ENCODE measurements at places on chromosomes 2 and 18. TPM values are rescaled to one million over a fixed set of nuclear protein-coding genes. Genes with fewer than 3 reads are reported as not detected.

DNA sequence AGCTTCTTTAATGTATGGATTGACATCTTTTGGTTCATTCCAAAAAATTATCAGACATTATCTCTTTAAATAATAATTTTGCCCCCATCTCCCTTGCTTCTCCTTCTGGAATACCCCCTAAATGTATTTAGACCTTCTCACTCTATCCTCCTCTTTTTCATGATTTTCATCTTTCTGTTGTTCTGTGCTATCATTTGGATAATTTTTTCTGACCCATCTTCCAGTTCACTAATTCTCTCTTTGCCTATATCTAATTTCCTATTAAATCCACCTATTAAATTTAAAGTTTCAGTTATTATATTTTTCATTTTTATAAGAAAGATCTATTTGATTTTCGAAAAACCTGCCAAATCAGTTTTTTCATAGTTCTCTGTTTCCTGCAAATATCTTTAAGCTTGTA lies 67.8 kb upstream of the ODC1 start:
- H3K4me3 ChIP-seq: no peak overlapping the region
- no peaks in the 10 kb centered on the region for H3K4me1 ChIP-seq
- DNase-seq: no peak
- H3K27me3 ChIP-seq: no peaks in the 10 kb centered on the region

GRCh38 chr18:7958081-7958896 lies 391.2 kb downstream of the PTPRM start:
- H3K27ac ChIP-seq: no peak overlapping the region
- H3K4me3 ChIP-seq: no peak overlapping the region
- H3K27me3 ChIP-seq: no peaks in the 10 kb centered on the region
- H3K4me1 ChIP-seq: no peaks in the 10 kb centered on the region
- H3K36me3 ChIP-seq: no peaks in the 10 kb centered on the region

DNA sequence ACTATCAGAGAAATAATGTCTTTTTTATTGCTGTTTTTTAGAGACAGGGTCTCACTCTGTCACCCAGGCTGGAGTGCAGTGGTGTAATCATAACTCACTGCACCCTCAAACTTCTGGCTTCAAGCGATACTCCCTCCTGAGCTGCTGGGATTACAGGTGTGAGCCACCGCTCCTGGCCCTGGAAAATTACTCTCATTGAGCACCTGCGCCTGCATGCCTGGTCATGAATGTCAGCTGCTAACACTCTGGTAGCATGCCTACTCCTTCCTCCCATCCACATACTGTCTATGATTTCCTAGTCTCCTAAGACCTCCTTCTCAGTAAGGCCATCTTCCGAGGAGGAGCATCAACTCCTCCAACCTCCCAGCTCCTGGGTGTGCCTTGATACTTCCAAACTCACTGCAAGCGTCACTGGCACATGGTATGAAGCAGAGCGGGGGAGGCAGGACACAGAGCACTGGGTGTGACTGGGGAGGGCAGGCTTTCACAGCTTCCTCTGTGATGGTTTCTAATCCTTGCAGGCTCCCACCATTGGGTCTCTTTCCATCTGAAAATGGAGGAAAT lies 1.6 kb upstream of the MAP2 start:
- no peaks in the 10 kb centered on the region for H3K36me3 ChIP-seq
- peaks cover 43% of the 10 kb centered on the region for H3K27me3 ChIP-seq
- peaks cover 15% of the 10 kb centered on the region for H3K4me1 ChIP-seq
- H3K27ac ChIP-seq: no peak overlapping the region
- H3K4me3 ChIP-seq: no peak overlapping the region

GRCh38 chr2:7627583-7627982 lies 710.4 kb downstream of the RNF144A start:
- H3K27ac ChIP-seq: no peak overlapping the region
- DNase-seq: no peak
- no peaks in the 10 kb centered on the region for H3K36me3 ChIP-seq
- peaks cover 4% of the 10 kb centered on the region for H3K4me1 ChIP-seq
- H3K27me3 ChIP-seq: no peaks in the 10 kb centered on the region

DNA sequence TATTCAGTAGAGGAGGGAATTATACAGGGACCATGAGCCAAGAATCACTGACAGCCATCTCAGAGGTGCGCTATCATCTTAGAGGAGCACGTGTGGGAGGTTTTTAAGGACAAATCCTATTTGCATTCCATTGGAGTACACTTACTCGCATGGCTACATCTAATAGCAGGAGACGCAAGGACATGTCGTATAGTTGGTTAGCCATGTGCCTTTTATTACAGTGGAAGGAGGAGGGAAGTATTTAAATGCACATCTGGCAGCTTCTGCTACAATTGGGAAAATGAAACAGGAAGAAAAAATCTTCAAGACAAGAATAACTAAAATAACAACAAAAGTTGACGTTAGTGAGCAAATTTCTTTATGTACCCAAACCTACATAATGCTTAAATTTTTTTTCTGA lies 86.5 kb upstream of the UGP2 start:
- H3K4me3 ChIP-seq: no peak overlapping the region
- DNase-seq: no peak
- H3K27me3 ChIP-seq: no peaks in the 10 kb centered on the region
- H3K4me1 ChIP-seq: no peaks in the 10 kb centered on the region
- H3K27ac ChIP-seq: no peak overlapping the region

DNA sequence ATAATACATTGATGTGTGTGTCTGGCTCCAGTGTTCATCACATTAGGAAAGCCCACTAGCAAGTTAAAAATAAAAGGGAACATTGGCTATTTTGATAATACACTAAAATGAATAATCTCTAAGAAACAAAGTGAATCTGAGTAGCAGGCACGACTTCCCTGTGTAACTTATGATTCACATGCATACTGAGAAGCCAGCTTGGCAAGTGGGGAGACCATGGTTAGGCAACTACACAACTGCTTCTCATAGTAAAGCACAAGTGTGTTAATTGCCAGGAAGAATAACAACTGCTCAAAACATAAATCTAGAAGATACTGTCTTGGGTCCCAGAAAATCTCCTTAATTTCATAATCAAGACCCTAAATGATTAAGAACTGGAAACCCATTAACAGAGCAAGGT lies 4.0 kb downstream of the MYO5B start:
- H3K4me3 ChIP-seq: no peak overlapping the region
- peaks cover 2% of the 10 kb centered on the region for H3K4me1 ChIP-seq
- H3K27me3 ChIP-seq: peaks cover 57% of the 10 kb centered on the region

DNA sequence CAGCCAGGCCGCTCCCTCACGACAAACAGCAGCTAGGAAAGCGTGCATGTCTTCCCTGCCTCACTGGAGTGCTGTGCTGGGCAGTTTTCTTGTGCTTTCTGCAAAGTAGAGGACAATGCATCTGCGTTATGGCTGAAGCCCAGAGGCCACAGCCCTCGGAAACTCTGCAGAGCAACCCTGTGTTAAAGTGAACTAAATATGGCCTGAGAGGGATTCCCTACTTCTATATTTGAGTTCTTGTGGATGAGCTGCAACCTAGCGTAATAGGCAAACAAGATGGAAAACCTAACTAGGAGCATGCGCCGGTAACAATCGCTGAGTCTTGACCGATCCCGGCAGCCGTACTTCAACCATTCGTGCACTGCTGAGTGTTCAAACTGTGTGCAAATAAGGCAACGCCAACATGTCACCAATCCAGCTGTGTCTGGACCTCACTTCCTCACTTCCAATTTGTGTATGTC lies 471.9 kb upstream of the HS6ST1 start:
- no peaks in the 10 kb centered on the region for H3K36me3 ChIP-seq
- no peaks in the 10 kb centered on the region for H3K27me3 ChIP-seq
- no peak overlapping the region for H3K27ac ChIP-seq
- DNase-seq: no peak
- no peaks in the 10 kb centered on the region for H3K4me1 ChIP-seq

DNA sequence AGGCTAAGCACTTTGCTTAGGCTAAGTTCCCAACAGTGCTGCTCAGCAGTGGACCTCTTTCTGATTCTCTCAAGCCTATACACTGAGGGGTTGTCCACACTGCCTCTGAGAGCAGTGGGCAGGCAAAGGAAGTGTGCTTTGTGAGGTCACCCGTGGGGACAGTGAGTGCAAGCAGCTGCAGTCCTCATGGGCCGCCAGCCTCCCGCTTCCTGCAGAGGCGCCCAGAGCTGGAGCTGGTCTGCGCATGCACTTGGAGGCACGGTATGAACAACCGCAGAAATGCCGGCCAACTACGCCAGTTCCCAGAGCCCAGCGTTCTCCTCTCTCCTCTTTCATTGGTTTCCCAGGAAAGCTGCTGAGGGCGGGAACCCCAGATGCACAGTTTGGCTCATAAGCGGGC lies 149.5 kb upstream of the DLX2 start:
- no peaks in the 10 kb centered on the region for H3K27me3 ChIP-seq
- peaks cover 4% of the 10 kb centered on the region for H3K4me1 ChIP-seq
- H3K4me3 ChIP-seq: no peak overlapping the region
- no peaks in the 10 kb centered on the region for H3K36me3 ChIP-seq
- no peak overlapping the region for H3K27ac ChIP-seq
- DNase-seq: no peak

GRCh38 chr2:112138159-112139032 lies at the start of gene FBLN7:
Gene FBLN7 (plus strand): TSS chr2:112138385. CDS start chr2:112138656, 271 bp downstream.
- no peak within 1 kb of the TSS for H3K27ac ChIP-seq
- peak within 1 kb of the TSS; percentile 17 for H3K4me3 ChIP-seq
- no peak for DNase-seq
- H3K36me3 ChIP-seq: no peaks in the 10 kb centered on the region
- peaks cover 5% of the 10 kb centered on the region for H3K4me1 ChIP-seq

DNA sequence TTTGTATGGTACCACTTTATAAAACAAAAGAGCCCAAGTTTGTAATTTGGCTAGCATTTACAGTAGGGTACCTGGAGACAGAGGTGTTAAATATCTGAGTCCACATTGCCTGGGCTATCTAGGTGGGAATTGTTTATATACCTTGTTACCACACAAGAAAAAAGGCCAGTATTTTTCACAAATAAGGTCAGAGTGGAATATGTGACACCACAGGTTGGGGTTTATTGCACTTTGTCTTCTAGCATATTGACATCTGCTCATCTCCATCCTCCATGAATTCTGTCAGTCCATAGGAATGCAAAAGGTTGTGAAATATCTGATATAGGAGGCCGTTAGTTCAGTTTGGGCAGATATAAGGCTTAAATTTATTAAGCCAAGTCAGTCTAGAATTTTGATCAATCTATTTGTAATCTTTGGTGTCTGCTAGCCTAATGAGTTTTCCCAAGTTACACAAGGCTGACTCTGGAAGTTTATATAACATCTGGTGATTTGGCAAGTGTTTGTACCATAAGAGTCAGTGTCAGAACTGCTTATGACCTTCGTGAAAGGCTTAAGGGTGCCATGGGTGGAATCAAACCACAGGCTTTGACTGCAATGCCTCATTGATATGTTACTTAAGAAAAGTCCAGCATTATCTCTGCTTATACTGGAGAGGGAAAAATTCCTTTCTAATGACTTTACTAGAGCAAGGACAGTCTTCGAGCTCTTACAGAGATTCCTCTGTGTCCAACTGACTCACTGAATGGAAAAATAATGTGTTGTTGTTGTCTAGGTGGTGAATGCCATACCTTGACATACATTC lies 11.3 kb upstream of the DPP4 start:
- no peak overlapping the region for H3K4me3 ChIP-seq
- no peak for DNase-seq
- H3K36me3 ChIP-seq: no peaks in the 10 kb centered on the region

DNA sequence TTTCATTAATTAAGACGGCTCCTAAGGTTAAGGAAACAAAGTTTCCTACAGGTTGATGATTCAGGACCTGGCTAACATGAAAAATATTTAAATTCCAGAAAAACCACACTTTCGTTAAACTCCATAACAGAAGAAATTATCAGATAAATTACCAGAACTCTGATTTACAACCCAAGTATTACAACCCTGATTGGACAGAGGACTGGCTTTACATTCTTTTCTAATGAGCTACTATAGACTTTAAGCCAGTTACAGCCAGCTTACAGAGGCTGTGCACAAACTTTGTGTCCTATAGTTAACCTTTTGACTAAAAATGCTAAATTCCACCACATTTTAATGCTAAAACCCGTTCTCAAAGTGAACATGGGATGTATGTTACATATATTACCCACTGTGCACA lies 458.6 kb downstream of the KCNJ3 start:
- H3K27me3 ChIP-seq: no peaks in the 10 kb centered on the region
- no peaks in the 10 kb centered on the region for H3K4me1 ChIP-seq
- H3K27ac ChIP-seq: no peak overlapping the region
- no peak for DNase-seq

GRCh38 chr2:125698280-125698679 lies 957.7 kb upstream of the GYPC start:
- no peaks in the 10 kb centered on the region for H3K36me3 ChIP-seq
- H3K27me3 ChIP-seq: no peaks in the 10 kb centered on the region
- no peak for DNase-seq
- no peaks in the 10 kb centered on the region for H3K4me1 ChIP-seq
- no peak overlapping the region for H3K27ac ChIP-seq

GRCh38 chr2:196205881-196206435 lies 34.6 kb upstream of the STK17B start:
- no peak overlapping the region for H3K4me3 ChIP-seq
- DNase-seq: peak; percentile 21
- H3K36me3 ChIP-seq: no peaks in the 10 kb centered on the region
- H3K27me3 ChIP-seq: no peaks in the 10 kb centered on the region
- peaks cover 8% of the 10 kb centered on the region for H3K4me1 ChIP-seq

DNA sequence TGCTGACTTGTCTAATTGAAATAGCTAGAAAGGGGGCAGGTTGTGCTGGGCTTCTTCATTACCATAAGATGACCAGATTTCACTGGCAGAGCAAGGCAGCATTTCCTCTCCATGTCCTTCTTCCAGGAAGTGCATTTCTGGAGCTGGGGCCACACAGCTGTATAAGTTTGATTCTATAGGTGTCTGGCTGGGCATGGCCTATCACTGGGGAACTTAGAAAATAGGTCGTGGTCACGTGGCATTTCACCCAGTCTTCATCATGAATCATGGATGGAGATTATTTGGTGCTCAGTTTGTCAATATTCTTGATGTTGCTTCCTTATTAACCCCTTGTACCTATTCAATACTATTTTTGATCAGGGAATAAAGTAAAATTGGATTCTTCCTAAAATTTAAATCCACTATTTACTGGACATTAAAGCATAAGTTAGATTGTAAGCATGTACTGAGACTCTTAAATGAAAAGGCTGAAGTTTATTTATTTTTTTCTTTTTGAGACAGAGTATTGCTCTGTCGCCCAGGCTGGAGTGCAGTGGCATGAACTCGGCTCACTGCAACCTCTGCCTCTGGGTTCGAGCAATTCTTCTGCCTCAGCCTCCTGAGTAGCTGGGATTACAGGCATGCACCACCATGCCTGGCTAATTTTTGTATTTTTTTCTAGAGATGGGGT lies 49.5 kb upstream of the TMEM87B start:
- H3K27ac ChIP-seq: peak overlapping the region; percentile 79
- H3K4me1 ChIP-seq: peaks cover 82% of the 10 kb centered on the region
- H3K36me3 ChIP-seq: peaks cover 7% of the 10 kb centered on the region
- no peaks in the 10 kb centered on the region for H3K27me3 ChIP-seq
- no peak overlapping the region for H3K4me3 ChIP-seq

- H3K27ac ChIP-seq: no peak overlapping the region
- H3K4me3 ChIP-seq: no peak overlapping the region
- no peak for DNase-seq
- H3K27me3 ChIP-seq: no peaks in the 10 kb centered on the region
Observed at GRCh38 chr18:59022167-59022945, 117.3 kb upstream of the SEC11C start.

GRCh38 chr2:239008004-239008403 lies 160.1 kb downstream of the TWIST2 start:
- no peaks in the 10 kb centered on the region for H3K4me1 ChIP-seq
- H3K36me3 ChIP-seq: no peaks in the 10 kb centered on the region
- no peak overlapping the region for H3K27ac ChIP-seq
- H3K27me3 ChIP-seq: no peaks in the 10 kb centered on the region
- H3K4me3 ChIP-seq: no peak overlapping the region

Gene CBLN2
- not detected for polyA plus RNA-seq

Gene ACVR1C
- polyA plus RNA-seq: not detected

Gene LAMA1
- not detected for polyA plus RNA-seq

Gene DES
- polyA plus RNA-seq: 2.4 TPM

Gene METTL5
- 51.0 TPM for polyA plus RNA-seq

Gene AQP12B
- polyA plus RNA-seq: not detected

Gene BCL2
- polyA plus RNA-seq: 1.1 TPM

Gene SKOR2
- polyA plus RNA-seq: not detected

Gene SPATA3
- not detected for polyA plus RNA-seq

Gene SRD5A2
- polyA plus RNA-seq: not detected

Gene TFPI
- polyA plus RNA-seq: 0.46 TPM
